ENCODE measurements at places on chromosomes 2 and 18.

GRCh38 chr2:241877989-241878970 lies 8.8 kb downstream of the RTP5 start:
- DNase-seq = peak; percentile 54

GRCh38 chr18:62023536-62023935 lies 130.7 kb upstream of the RNF152 start:
- no peak for DNase-seq

DNA sequence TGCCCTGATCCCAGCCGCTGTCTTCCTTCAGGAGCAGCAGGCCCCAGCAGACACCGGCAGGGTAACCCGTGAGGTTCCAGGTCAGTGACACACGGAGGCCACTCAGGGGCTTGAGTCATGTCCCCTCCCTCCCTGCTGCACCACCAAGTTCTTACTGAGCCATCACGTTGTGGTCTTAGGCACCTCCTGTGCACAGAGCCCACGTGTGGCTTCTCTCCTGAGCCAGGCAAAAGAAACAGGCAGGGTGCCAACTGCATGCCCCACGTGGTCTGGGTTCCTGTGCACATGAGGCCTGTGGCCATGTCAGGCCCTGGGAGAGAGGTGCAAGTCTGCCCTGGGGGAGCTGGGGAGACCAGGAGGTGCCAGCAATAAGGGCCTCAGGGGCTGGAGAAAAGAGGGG lies 264.8 kb downstream of the KLHL29 start:
- DNase-seq = no peak

DNA sequence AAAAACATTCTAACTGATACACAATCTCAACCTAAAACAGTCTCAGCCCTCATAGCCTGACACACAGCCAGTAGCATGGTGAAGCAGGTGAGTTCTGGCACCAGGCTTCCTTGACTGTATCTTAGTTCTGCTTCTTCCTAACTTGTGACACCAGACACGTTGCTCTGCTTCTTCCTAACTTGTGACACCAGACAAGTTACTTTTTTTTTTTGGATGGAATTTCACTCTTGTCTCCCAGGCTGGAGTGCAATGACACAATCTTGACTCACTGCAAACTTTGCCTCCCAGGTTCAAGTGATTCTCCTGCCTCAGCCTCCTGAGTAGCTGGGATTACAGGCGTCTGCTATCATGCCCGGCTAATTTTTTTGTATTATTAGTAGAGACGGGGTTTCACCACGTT lies 6.7 kb upstream of the ATG16L1 start:
- DNase-seq = no peak

- DNase-seq = no peak
Observed at GRCh38 chr2:75480971-75481836, 79.5 kb downstream of the EVA1A start.

DNA sequence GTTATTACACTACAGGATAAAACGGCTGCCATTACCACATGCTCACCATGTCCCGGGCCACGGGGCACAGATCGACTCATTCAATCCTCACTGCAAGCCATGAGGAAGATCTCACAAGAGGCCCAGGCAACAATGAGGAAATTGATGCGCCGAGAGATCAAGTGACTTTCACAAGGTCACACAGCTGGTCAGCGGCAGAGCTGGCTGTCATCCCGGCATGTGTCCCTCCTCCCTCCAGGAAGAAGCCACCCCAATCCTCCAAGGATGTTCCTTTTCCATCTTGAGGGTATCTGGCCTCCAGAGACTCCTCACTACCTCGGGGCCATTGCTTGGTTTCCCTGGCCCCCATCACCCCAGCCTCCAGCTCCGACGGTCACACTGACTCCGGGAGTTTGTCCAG lies 65.3 kb upstream of the GLI2 start:
- DNase-seq = no peak

DNA sequence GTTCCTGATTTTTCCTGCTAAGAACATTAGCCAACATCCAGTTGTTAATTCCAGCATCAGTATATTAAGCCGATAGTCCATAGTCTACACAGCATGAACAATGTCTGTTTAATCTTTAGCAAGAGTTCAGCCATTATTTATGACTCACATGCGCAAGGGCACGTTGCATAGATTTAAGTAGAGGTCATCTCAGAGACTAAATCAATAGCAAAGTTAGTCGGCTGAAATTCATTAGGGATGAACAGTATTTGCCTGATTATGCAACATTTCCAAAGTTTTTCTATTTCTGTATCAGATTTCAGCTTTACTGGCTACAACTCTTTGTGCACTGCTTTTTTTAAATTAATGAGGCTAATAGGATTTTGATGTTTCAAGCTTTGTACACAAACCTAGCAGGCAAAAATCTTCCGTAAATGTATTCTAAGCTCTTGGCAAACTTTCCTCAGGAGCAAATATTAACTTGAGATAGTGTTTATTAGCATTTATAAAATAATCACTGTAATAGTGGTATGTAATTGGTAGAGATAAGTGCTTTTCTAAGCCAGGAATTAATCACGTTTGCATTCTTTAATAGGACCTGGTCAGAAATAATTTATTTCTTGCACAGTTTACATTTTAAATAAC lies 578.7 kb upstream of the ID2 start:
- no peak for DNase-seq

- DNase-seq = no peak
Observed at GRCh38 chr2:1494906-1495305, 81.6 kb downstream of the TPO start.

Data from posterior cingulate gyrus (tissue), 11 donors.